Left lung (tissue), 14 donors: ENCODE measurements at places on chromosomes 12 and 14. TPM values are rescaled to one million over a fixed set of nuclear protein-coding genes. Genes with fewer than 3 reads are reported as not detected.

- peaks cover 21% of the 10 kb centered on the region for H3K4me1 ChIP-seq
- no peaks in the 10 kb centered on the region for H3K27me3 ChIP-seq
- no peak overlapping the region for H3K27ac ChIP-seq
- H3K4me3 ChIP-seq = peak overlapping the region; percentile 60
Observed at GRCh38 chr12:102120886-102121285, 903 bp downstream of the PARPBP start.

GRCh38 chr14:63228217-63228616, 24.0 kb downstream of the RHOJ start:
- H3K27ac ChIP-seq = no peak overlapping the region
- H3K4me1 ChIP-seq = no peaks in the 10 kb centered on the region
- DNase-seq = no peak
- no peak overlapping the region for H3K4me3 ChIP-seq

DNA sequence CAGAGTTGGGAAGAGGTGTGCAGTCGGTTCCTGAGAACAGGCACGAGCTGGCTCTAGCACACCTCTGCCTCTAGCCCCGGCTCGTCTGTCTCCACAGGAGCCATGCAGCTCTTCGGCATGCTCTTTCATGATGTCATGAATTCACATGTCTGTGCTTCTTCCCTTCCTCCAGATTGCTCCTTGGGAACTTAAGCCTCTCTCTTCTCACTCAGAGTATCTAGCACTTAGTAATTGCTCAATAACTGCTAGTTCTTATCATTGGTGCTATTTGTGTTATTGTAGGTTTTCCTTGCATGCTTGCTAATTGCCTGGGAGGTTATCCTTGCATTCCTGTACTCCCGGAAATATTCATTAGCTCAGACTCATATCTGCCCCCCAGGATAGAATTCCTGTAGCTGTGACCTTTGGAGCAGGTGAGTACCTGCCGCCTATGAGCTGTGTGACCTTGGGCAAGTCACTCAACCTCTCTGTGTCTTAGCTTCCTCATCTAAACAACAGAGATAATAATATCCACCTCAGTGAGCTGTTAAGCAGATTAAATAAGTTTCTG, 19.5 kb downstream of the FAM181A start:
- H3K4me1 ChIP-seq = no peaks in the 10 kb centered on the region
- H3K27me3 ChIP-seq = no peaks in the 10 kb centered on the region
- no peak overlapping the region for H3K4me3 ChIP-seq
- no peak for DNase-seq
- H3K36me3 ChIP-seq = no peaks in the 10 kb centered on the region

- H3K27ac ChIP-seq = no peak overlapping the region
- DNase-seq = no peak
- no peak overlapping the region for H3K4me3 ChIP-seq
- no peaks in the 10 kb centered on the region for H3K36me3 ChIP-seq
Observed at GRCh38 chr12:42585154-42585840, 4.2 kb downstream of the PRICKLE1 start.

- no peak overlapping the region for H3K4me3 ChIP-seq
- no peaks in the 10 kb centered on the region for H3K27me3 ChIP-seq
- DNase-seq = no peak
- H3K36me3 ChIP-seq = no peaks in the 10 kb centered on the region
- no peaks in the 10 kb centered on the region for H3K4me1 ChIP-seq
Observed at GRCh38 chr14:46788994-46789393, 137.4 kb upstream of the RPL10L start.

GRCh38 chr14:46368275-46368674, 283.3 kb downstream of the RPL10L start:
- no peaks in the 10 kb centered on the region for H3K4me1 ChIP-seq
- no peak overlapping the region for H3K27ac ChIP-seq
- no peak overlapping the region for H3K4me3 ChIP-seq
- no peaks in the 10 kb centered on the region for H3K27me3 ChIP-seq
- DNase-seq = no peak
- H3K36me3 ChIP-seq = no peaks in the 10 kb centered on the region

RNASE1 gene
- total RNA-seq = 1,326 TPM
